NCI-H1417 treated with DMSO at 0.1 percent for 48 hours (cell line): ENCODE measurements at places on chromosomes 6 and 20.

GRCh38 chr20:25284131-25284601 lies 36.3 kb downstream of the PYGB start:
- DNase-seq: no peak

- no peak for DNase-seq
Observed at GRCh38 chr6:51559059-51559458, 528.4 kb downstream of the PKHD1 start.

GRCh38 chr20:31934968-31935764 lies 16.7 kb downstream of the PDRG1 start:
- DNase-seq: no peak

DNA sequence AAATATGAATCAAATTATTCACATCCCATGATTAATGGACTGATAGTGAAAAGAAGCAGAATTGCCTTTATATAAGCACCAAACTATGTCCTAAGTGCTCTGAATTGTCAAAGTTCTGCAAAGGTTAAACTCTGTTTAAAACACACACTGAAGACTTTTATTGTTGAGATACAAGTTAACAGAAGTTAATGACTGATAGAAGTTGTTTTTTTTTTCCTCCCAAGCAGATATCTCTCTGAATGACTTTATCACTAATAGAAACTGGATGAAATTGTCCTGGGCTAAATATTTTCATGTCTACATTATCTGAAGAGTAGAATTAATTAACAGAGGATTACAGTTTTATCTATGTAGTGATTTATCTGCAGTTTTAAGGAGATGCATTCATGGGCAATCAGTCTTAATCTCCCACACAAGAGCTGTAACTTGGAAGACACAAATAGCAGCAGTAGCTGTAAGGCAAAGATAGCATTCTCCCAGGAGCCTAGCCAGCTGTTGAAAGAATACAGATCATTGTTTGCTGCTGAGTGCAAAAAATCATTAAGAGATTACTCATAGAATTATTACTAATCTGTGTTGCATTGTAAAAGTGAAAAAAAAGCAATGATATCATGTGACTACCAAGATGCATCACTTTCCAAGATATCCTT lies 49.9 kb downstream of the BMP5 start:
- no peak for DNase-seq

DNA sequence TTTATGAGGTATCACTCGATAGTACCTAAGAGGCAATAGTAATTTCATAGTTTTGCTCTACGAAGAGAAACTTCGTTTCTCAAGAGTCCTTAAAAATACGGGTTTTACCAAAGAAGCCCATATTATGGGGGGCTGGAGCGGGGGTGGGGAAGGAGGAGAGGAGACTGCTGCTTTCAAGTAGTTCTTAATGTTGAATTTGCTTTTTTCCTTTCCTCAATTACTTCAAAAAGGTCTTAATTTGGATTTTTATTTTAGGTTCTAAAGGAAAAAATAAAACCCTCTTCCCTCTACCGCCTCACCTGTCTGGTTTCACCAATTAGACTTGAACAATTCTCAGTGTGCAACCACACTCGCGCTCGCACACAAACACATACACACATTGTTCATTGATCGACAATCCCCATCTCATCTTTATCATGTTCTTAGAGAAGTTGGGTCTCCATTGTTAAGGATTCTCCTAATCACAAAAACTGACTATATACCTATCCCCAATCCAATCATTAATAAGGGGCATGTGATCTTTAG lies 97.2 kb downstream of the HFE start:
- no peak for DNase-seq

DNA sequence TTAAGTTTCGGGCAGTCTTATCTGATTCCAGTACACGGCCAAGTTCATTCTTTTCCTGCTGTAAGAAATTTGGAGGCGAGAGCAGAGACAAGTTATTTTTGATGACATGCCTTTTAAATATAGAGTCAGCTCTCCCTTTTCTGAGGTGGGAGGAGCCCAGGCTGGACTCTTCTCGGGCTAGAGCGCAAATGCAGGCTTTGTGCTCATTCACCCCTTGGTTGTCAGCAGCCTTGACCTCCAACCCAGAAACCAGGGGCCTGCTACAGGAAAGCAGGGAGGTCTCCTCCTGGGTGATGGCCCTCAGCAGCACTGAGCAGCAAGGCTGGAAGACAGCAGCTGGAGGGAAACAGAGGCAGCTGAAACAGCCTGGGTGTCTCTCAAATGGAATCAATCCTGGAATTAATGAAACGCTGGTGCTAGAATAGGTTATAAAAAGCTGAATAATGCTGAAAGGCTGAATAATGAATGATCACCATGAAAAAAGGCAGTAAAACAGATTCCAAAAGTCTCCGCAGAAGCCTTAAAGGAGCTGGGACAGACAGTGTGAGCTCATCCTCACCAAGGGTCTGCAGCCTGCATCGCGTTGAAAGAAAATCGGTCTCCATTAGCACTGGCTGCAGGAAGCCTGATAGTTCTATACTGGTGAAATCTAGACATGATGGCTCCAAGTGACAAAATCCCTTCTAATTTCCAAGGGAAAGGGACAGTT lies 28.2 kb upstream of the ECI2 start:
- DNase-seq: no peak

DNA sequence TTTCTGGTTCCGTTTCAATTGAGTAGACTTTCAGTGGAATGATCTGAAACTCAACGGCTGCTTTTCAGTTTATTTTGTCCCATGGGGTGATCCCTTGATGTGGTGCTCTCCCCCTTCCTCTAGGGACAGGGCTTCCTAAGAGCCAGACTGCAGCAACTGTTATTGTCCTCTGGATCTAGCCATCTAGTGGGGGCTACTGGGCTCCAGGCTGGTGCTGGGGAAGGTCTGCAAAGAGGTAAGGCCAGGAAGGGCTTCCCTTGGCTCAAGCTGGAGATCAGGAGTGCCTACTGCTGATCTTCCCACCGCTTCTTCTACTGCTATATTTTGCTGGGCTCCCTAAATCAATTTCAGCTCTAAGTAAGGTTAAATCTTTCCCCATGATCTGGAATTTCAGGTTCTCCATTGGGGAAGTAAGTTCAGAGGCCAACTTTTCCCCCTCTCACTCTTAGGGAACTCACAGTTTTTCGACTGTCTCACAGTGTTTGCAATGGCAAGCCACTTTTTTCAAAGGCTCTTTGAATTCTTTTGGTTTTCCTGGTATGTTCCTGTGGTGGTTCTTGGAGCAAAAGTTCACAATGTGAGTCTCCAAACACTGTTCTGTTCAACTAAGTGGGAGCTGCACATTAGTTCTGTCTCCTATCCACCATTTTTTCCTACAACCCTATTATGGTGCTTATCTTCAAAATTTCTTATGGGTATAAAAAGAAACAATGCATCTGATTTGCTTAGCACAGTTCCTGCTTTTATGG lies 286.2 kb upstream of the EXOC2 start:
- DNase-seq: no peak

DNA sequence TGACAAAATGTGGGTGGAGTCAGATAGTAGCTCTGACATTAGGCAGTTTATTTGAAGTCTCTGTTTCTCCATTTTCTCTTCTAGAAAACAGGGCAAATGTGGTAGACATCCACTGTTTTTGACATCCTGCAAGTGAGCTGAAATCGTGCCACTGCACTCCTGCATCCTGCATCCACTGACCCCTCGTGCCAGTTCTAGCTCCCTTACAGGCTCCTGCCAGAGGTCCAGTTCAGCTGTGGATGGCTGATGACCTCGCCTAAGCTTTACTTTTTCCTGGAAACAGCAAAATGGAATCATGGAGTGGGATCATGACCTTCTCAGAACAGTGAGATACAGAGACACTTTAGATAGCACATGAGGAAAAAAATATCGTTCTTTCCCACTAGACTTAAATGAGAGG lies 58.5 kb downstream of the TULP4 start:
- no peak for DNase-seq

DNA sequence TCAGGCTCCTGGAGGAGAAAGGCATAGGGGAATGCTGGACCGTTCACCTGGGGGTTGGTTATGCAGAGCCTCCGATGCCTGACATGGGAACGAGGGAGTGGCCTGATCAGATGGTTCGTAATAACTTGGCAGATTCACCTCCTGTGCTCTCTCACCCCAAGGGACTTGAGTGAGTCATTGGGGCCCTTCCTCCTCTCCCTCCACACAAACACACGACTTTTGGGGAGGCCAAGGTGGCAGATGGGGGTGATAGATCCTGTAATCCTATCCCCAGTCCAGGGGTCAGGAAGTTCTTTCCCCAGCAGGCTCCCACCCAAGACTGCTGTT lies 45.6 kb upstream of the ARFGEF2 start:
- no peak for DNase-seq

DNA sequence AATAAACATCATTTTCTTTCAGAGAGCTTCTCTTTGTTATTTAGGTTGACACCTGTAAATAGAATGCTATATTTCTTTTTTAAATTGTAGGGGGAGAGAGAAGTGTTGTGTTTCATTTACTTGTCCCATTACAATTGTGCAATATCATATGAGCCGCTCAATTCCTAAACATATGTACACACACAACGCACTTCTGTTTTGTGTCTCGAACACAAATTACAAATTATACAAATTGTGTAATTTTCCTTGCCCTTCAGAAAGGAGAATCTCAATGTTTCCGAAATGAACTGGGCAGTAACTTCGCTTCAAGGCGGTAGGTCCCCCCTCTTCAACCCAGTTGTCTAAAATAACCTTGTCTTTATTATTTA lies 2.6 kb upstream of the ABT1 start:
- no peak for DNase-seq

GRCh38 chr20:38139977-38140753 lies 24.9 kb downstream of the TGM2 start:
- DNase-seq: peak; percentile 3

DNA sequence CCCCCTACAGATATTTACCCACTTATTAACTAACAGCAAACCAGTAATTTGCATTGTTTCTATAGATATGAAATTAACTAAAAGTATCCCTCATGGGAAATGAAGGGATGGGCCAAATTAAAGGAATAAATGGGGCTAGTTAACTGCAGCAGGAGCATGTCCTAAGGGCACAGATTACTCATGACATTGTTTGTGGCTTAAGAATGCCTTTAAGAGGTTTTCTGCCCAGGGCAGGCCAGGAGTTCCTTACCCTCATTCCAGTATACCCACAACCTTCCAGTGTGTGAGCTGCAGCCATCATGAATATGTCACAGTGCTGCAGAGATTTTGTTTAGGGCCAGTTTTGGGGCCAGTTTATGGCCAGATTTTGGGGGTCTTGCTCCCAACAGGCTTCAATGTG lies 1101.9 kb downstream of the PRIM2 start:
- no peak for DNase-seq

DNA sequence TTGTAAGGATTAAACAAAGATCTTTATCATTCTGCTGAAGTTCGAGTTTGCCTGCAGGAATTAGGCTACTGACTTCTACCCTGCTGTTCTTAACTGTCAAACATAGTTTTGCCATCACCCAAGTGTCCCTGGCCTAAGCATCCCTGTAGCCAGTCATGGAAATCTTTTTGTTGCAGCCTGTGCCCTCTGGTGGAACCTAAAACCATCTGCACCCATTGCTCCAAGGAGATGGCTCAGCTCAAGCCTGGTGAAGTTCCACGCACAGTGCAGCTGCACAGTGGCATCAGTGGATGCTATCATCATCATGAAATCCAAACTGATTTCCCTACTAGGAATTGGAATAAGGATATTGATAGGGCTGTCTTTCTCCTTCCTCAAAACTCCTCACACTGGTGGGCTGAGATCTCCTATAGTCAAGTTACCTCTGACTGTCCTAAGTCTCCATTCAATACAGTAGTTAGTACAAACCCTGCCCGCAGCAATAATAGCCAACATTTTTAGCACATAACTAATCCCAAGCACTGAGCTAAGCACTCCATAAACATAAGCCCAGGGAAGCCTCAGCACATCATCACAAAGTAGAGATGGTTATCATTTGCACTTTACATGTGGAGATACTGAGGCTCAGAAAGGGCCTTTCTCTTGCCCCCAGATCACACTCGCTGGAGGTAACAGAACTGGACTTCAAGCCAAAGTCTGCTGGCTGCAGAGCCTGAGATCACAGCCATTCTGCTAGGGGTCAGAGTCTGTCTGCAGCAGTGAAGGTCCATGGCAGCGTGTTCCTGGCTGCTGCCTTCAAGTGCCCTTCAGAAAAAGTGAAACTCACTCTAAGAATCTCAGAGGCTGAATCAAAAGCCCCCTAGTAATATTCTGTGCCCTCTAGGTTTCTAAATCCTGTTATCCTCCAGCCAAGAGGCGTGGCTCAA lies 77.2 kb upstream of the MC3R start:
- no peak for DNase-seq

DNA sequence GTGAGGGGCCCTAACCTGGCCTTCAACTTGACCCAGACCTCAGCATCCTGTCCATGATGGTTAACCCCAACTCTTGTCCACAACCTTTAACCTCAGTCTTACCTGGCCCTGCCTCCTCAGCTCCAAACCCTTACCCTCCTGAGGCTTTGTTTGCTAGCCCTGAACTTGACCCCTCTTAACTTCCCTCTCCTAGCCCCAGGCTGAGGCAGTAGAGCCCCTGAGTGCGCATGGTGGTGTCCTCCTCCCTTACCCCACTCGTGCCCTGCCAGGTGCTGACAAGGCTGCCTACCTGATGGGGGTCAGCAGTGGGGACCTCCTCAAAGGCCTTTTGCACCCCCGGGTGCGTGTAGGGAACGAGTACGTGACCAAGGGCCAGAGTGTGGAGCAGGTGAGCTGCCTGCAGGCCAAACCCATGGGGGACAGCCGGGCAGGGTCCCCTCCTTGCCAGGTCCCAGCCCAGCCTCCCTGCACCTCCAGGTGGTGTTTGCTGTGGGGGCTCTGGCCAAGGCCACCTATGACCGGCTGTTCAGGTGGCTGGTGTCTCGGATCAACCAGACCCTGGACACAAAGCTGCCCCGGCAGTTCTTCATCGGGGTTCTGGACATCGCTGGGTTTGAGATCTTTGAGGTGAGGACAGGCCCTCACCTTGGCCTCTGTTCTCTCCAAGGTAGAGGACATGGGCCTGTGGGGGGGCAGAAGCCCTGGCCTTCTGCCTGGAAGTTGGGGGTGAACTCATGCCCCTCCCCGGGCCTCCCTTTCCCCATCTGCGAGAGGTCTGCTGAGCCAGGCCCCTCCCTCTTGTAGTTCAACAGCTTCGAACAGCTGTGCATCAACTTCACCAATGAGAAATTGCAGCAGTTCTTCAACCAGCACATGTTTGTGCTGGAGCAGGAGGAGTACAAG lies 31.9 kb downstream of the MYH7B start:
- DNase-seq: no peak
